Jurkat, Clone E6-1 (cell line): ENCODE measurements at places on chromosomes 6 and 20.

- DNase-seq: no peak
Observed at GRCh38 chr6:156114541-156114940, 658.9 kb upstream of the NOX3 start.

DNA sequence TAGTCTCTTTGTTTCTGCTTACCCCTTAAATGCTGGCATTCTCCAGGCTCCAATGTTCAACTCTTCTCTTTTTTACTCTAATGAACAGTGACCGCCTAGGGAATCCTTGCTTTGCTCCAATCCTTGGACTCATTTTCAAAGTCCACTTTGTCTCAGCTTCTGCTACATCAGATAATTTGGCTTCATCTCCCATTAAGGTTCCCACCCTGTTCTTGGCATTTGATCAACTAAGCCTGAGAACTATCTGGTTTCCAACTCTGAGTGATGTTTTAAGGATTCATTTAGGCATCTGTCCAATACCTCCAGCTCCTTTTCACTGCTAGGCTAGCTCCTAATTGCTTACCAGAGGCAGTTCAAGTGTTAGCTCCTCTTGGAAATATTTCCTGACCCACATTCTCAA, 64.9 kb downstream of the ME1 start:
- DNase-seq: no peak

- DNase-seq: no peak
Observed at GRCh38 chr6:167828325-167828956, 1.7 kb downstream of the AFDN start.

DNA sequence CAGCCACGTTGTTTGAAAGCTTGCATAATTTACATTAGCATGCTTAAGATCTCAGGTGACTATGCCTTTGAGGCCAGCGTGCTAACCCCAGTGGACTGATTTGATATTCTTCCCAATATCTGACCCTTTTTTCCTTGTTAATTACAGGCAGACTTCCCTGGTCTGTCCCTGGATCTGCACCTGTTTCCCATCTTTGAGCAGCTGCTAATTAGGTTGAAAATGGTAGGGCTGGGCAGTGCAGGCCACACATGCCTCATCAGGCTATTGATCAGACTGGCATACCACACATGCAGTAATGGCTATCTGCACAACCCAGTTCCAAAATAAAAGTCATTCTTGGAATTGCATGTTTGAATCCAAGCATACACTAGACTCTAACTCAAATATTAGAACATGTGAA, 164.3 kb upstream of the TFAP2D start:
- DNase-seq: no peak

- DNase-seq: no peak
Observed at GRCh38 chr6:74851596-74851995, 354.3 kb downstream of the COL12A1 start.

- DNase-seq: no peak
Observed at GRCh38 chr20:25278636-25279361, 30.9 kb downstream of the PYGB start.

DNA sequence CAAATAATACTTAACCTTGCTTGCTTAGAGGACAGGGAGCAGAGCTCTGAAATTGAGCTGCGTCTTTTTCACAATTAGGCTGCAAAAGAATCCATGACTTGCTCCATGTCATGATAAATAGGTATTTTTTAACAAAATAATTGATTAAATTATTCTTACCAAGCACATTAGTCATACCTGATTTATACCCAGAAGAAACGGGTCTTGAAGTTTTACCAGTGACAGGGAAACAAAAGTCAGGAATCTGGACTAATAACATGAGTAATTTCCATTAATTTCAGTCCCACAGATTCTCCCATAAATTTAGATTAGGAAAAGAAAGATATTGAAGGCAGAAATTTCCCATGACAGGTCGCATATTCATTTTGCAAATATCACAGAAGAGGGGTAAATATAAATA, 85.0 kb upstream of the BMP5 start:
- no peak for DNase-seq

DNA sequence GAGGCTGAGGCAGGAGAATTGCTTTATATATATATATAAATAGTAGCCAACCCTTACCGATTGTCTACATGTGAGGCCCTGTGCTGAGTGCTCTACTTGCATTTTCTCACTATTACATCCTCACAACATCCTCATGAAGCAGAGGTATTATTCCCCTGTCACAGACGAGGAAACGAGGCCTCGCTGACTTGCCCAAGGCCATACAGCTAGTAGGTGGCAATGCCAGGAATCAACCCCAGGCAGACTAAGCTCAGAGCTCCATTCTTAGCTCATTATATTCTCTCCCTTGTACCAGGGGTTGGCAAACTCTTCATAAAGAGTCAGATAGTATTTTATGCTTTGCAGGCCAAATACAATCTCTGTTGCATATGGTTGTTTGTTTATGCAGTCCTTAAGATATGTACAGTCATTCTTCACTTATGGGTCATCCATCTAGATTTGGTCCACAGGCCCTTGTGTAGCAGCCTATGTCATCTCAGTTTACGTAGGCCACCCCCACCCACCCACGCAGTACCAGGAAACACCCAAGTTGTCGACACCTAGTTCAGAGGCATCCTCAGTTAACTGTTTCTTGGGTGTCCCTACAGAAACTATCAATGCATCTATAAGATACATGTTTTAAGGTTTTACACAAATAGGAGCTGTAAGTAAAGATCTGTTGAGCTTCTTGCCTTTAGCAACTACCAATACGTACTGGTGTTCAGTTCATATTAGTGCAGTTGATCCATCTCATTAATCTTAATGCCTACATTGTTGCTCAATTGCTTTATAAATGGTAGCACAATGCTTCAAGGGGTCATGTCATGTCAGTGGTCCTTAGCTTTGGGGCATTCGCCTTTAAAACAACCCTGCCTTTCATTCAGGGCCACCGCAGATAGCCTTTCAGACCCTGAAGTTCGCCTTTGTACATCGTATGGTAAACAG, 3.0 kb downstream of the CASS4 start:
- DNase-seq: no peak

DNA sequence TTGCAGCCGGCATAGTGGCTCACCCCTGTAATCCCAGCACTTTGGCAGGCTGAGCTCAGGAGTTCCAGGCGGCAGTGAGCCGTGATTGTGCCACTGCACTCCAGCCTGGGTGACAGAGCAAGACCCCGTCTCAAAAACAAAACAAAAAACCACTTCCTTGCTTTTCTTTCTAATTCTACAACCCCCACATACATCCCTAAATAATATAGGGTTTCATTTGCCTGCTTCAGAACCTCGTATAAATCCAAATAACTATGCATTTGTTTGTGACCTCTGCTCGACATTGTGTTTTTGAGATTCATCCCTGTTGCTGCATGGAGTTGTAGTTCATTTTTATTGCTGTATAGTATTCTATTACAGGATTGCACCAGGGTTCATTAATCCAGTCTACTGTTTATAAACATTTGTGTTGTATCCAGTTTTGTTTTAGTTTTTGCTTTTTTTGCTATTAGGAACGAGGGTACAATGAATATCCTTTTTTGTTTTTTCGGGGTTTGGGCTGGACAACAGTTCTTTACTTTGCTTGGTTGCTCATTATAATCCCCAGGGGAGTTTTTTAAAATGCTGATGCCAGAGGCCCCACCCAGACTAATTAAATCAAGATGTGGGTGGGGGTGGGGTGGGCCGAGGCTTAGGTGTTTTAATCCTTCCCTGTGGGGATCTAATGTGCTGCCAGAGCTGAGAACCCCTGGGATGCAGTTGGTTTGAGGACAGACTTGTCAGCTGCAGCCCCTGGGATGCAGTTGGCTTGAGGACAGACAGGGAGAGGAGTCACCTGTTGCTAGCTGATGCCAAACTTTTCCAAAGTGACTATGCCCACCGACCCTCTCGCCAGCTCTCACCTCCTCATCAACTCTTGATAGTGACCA, 2.4 kb upstream of the SNAI1 start:
- DNase-seq: no peak

DNA sequence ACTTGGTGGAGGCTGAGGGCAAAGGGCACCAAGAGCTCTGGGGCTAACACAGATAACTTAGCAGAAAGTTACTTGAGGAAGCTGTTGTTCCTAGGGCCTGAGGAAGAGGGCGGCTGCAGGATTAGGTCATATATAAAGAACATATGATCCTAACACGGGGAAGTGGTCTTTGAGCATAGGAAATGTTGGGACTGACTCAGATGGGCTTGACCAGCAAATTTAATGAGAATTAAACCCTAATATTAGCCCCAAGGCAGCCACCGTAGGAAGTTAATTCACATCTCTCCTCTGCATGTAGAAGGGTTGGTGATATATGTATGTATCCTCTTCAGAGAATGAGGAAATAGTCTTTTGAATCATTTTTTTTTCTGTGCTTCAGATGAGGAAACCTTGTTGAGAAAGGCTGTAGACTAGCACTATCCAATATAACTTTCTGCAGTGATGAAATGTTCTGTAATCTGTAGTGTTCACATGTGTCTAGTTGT, 9.2 kb upstream of the ZBTB9 start:
- no peak for DNase-seq

DNA sequence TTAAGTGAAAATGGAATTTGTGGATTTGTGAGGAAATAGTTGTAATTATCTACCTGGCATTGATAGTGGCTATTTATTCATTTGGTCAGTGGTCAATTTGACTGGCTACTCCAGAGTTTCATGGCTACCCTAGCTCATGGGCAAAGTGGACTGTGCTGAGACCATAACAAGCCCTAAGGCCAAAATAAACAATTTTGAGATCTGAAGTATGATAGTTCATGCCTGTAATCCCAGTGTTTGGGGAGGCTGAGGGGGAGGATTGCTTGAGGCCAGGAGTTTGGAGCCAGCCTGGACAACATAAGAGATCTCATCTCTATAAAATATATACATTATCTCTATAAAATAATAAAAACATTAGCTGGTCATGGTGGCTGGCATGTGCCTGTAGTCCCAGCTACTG, 311.7 kb downstream of the HIVEP2 start:
- no peak for DNase-seq

GRCh38 chr6:169233181-169233580, 20.5 kb downstream of the THBS2 start:
- no peak for DNase-seq

GRCh38 chr6:44672841-44673240, 285.3 kb downstream of the CDC5L start:
- DNase-seq: no peak

GRCh38 chr6:1942834-1943233, 302.6 kb downstream of the GMDS start:
- DNase-seq: no peak

GRCh38 chr6:128337619-128338018, 182.8 kb downstream of the PTPRK start:
- DNase-seq: no peak

- no peak for DNase-seq
Observed at GRCh38 chr6:2773449-2773848, 8.3 kb downstream of the WRNIP1 start.

DNA sequence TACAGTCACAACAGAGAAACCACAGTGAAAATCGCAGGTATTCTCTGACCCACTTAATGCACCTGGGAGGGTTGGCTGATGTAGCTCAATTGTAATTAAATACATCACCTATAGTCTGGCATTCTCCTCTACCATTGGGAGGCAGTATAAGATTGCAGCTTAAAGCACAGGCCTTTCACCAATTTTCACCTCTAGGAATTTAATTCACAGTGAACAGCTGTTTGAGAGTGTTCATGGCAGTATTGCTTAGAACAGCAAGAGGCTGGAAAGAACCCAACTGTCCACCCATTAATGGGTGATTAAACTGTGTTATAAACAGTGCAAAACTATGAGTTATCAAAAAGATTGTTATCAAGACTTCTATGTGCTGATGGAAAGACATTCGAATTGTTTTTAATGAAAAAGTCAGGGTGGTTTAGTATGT, 2.0 kb downstream of the EDEM2 start:
- peak; percentile 42 for DNase-seq

DNA sequence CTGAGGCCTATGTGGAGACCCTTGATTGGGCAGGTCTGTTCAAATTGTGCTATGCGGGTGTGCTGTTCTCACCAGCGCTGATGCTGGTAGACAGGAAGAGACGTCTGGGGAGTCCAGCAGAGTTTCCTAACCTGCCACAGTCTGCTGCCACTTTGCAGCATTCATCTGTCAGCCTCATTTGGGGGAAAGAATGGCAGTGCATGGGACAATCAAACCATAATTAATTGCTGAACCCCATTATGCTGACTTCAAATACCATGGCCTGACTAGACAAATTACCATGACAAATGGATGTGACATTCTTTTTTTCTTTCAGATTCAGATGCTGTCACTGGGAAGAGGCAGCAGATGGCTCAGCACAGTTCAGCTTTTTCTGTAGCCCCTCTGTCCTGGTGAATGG, 171.4 kb upstream of the SYNDIG1 start:
- DNase-seq: no peak

GRCh38 chr6:114062199-114062598, 91.3 kb upstream of the HDAC2 start:
- no peak for DNase-seq

DNA sequence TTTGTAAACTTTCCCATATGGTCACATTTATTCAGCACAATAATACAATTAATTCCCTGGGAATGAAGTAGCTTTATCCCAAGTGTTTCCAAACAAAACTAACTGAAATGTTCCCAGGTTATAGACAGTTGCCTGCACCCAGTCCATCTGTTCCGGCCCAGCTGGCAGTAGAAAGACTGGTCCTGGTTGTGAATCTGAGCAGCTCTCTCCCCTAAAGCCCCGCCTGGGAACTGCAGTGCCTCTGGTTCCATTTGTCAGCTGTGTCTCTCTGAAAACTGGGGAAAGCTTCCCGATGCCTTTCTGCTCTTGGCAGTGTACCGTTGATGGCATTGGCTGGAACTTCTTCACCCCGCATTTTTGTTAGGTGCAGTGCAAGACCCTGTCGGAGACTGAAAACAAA, 8.7 kb downstream of the MTHFD1L start:
- no peak for DNase-seq

DNA sequence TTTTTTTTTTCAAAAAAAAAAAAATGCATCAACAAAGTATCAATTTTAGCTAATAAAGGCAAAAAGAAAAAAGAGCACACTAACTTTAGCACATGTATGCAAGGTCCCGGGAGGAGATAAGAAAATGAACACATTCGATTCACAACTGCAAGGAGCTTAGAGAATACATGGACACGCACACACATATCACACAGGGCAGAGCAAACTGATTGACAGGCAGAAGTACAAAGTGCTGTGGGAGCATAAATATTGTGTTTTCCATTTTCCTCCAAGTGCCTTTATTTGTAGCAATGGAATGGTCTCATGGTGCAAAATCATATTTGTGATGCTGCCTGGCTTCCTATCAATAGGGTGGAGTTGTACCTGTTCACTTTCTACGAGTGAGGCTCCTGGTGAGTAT, 63.8 kb downstream of the SGK1 start:
- no peak for DNase-seq

DNA sequence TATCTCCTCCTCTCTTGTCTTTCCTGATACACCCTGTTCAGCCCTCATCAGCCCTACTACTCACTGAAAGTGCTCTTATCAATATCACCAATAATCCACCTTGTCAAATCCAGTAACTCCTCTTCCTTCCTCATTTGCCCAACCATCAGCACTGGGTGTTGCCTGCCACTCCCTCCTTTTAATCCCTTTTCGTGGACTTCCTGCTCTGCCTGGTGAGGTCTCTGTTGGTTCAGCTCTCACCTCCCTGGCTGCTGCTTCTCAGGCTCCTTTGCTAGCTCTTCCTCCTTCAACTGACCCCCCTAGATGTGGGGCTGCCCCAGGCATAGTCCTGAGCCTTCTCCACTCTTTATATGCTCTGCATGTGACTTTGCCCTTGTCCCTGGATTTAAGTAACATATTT, 92.5 kb downstream of the PREP start:
- no peak for DNase-seq

GRCh38 chr6:70686548-70687133, 19.0 kb downstream of the SMAP1 start:
- DNase-seq: peak; percentile 46
